Stimulated activated CD8-positive, alpha-beta memory T cell treated with anti-CD3 and anti-CD28 coated beads, Interleukin-4, amount 100 ng/mL, for 24 hours (primary cell): ENCODE measurements at places on chromosomes 3 and 15.

- DNase-seq: no peak
These were observed 66.9 kb downstream of the FNDC3B start for GRCh38 chr3:172106037-172106954.

DNA sequence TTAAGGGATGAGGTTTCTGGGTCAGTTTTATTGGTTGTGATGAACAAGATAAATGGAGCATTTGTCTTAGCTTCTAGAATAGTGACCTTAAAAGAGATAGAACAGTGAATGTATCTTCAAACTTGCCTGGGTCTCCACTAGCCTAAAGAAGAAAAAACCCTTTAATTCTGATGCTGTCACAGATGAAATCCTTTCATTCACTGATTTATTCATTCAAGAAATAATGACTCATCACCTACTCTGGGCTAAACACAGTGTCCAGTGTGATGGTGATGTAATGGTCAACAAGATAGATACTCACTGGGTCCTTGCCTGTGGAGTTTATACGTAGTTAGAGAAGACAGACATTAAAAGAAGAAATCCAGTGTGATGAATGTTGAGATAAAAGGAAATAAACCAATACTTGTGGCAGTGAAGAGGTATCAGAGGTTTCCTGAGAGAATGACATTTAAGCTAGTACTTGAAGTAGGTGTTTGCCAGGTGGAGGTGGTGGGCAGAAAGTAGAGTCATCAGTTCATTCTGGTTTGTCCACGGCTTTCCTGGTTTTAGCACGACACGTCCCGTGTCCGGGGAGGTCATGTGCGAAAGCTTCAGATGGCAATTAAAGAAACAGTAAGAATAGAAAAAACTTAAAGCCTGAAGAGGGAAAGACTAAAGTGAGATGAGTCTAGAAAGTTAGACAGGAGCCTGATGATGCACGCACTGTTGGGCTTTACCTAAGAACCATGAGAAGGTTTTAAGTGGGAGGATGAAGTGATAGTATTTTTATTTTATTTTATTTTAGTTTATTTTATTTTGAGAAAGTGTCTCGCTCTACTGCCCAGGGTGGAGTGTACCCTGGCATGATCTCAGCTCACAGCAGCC, 18.5 kb downstream of the PAK2 start:
- DNase-seq: no peak

- DNase-seq: no peak
These were observed 18.6 kb upstream of the FSTL1 start for GRCh38 chr3:120469440-120469839.

- DNase-seq: no peak
These were observed 825.3 kb upstream of the GRM7 start for GRCh38 chr3:6035626-6036025.

GRCh38 chr3:186784820-186785494, 1.6 kb downstream of the EIF4A2 start:
- no peak for DNase-seq

- DNase-seq: no peak
These were observed 243.4 kb upstream of the TBC1D5 start for GRCh38 chr3:17985658-17986347.

DNA sequence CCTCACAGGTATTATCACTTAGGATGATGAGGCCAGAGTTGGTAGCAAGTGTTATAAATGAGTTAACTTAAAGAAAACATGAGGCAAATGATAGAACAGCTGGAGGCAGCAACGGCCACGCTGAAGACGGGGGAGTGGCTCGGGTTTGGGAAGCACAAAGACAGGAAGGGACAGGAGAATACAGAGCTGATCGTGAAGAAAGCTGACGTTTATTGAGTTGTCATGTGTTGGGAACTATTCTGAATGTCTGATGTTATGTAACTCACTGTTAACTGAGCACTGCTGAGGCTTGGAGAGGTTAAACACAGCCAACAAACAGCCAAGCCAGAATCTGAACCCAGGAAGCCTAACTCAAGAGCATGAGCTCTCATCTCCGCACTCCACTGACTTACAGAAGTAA, 42.3 kb downstream of the FGD5 start:
- DNase-seq: no peak

DNA sequence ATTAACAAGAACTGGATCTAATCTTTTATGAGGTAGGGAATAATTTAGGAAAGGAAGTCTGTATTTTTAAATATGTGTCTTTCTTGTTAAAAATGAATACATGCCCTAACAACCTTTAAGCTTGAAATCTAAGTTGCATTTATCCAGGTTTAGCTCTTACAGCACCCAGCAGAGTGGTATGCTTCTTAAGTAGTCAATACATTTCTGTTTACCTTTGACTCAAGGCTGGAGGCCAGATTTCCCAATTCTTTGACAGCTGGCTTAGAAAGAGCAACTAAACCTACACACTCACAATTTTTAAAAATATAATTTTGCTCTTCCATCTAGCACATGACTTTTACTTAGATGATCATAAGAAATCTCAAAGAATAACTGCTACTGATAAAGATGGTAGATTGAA, 148.9 kb downstream of the DPH6 start:
- DNase-seq: no peak

DNA sequence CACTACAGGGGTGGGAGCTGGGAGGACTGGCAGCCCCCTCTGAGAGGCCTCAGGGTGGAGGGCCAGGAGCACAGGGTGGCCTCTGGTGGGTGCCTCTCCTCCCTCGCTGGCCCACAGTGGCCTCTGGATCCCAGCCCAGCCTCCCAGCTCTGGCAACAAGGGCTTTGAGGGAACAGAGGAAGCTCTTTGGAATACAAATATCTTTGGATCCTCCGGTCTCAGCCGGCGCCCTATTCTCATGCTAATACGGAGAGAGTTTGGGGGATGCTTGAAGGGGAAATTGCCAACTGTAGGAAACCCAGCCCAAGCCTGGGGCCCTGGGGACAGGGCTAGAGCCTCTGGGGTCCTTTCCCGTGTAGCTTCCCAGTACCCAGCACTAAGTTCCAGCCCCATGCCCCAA, 33.4 kb upstream of the INSYN1 start:
- DNase-seq: no peak

DNA sequence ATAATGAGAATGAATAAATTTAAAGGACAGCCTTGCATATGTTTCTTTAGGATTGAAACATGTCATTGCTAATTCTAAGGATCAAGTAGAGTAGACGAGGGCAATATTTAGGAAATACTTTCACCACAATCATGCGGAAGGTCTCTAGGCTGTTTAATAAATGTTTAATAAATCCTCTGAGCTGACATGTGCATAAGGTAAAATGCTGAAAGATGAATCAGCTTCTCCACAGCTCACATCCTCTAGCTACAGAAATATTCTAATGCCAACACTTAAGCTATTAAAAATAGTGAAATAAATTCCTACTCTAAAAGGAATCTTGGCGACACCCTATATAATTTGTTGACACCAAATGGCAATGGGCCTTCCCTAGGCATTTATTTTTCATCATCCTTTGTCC, 407.3 kb downstream of the TBL1XR1 start:
- DNase-seq: no peak

- DNase-seq: no peak
These were observed 3.2 kb downstream of the RTP3 start for GRCh38 chr3:46500656-46501635.

GRCh38 chr15:39300451-39301153, 280.3 kb upstream of the THBS1 start:
- no peak for DNase-seq

- DNase-seq: no peak
These were observed 399.6 kb downstream of the NAALADL2 start for GRCh38 chr3:175258763-175259162.

DNA sequence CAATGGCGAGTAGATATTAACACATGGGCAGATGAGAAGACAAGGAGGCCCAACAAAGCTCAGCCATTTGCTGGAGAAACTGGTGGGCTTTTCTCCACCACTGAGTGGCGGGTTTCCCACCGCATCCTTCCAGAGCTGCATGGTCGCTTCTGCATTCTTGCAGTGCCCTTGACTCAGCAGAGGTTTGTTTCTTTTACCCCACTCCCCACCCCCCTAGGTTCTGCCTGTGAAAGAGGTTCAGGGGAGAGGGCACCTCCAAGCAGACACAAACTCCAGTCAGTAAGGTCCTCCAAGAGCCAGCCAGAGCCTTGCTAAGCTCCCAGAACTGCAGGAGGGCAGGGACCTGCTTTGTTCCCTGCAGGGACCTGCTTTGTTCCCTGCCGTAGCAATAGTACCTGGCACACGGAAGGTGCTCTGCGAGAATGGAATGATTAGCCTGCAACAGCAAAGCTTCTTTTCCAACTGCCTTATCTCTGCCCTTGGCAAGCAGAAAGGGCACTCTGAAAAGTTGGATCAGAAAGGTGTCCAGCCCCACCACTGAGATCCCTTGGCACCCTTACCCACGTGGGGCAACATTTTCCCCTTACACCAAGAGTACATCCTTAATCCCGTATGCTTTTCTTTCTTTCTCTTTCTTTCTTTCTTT, 1.4 kb downstream of the PAQR5 start:
- DNase-seq: no peak

- no peak for DNase-seq
These were observed 4.6 kb downstream of the PARL start for GRCh38 chr3:183880121-183880520.

GRCh38 chr15:60420203-60420716, 22.5 kb upstream of the ANXA2 start:
- no peak for DNase-seq

GRCh38 chr3:15206662-15207576, 873 bp downstream of the CAPN7 start:
- DNase-seq: no peak

GRCh38 chr3:42164656-42165055, 73.5 kb downstream of the TRAK1 start:
- DNase-seq: no peak

- DNase-seq: no peak
These were observed 37.3 kb downstream of the ST3GAL6 start for GRCh38 chr3:98800401-98800800.

DNA sequence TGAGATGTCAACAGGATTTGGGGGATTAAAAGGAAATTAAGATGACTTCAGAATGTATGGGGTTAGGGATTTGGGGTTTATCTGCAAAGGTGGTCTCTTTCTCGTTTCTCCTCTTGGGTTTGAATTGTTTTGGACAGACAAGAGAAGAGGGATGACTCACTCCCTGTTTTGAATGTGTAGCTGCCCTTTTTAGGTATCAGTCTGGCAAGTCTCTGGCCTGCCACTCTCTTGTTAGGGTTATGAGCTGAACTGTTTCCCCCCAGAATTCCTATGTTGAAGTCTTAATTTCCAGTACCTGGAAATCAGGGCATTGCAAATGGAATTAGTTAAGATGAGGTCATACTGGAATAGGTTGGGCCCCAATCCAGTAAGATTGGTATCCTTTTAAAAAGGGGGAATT, 291.7 kb downstream of the MEX3B start:
- no peak for DNase-seq

DNA sequence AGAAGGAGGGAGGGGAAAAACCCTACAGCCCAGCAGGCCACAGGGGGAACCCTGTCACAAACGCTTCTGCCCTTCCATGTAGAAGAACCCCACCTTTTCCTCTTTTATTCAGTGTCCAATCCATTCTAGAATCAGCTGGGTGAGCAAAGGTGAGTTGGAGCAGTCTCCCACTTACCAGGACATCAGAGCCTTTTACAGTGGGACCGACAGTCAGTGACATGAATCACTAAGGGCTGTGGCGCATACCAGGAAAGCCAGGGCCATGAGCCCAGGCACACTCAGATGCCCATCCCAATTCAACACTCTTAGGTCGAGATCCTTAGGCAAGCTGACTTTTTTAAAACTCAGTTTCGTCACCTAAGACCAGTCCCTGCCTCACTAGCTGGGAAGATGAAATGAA, 146.1 kb downstream of the AQP9 start:
- no peak for DNase-seq

GRCh38 chr3:97872525-97873042, 50.8 kb downstream of the CRYBG3 start:
- DNase-seq: no peak

- DNase-seq: no peak
These were observed 28.2 kb upstream of the TRIM59 start for GRCh38 chr3:160477750-160478149.

GRCh38 chr3:15665510-15666150, 64.1 kb downstream of the BTD start:
- DNase-seq: no peak

- no peak for DNase-seq
These were observed 763.4 kb upstream of the GRM7 start for GRCh38 chr3:6097556-6097955.

DNA sequence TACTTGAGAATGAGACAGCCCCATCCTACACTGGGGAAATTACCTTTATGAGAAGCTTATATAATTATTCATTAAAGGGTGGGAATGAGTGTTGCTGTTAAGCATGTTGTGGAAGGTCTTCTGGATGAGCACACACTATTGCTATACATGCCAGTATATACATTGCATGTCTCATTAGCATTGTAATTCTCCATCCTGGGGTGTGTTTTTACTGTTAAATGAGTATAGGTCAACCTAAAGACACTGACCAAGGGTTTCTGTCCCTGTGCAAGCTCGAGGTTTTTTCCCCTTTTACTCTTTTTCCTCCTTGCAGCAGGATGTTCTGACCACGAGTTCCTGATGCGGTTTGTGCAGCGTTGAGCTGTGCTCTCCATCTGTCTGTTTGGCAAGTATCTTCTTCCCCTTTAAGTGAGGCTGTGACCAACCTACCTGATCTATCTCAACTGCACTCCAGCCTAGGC, 7.2 kb upstream of the IVD start:
- DNase-seq: no peak

- DNase-seq: no peak
These were observed 306.8 kb downstream of the TUSC7 start for GRCh38 chr3:117016378-117016777.

GRCh38 chr15:95016511-95017229, 785.3 kb downstream of the MCTP2 start:
- DNase-seq: no peak

GRCh38 chr3:139225548-139225947, 118.3 kb upstream of the MRPS22 start:
- no peak for DNase-seq

- DNase-seq: no peak
These were observed 37.1 kb upstream of the TSC22D2 start for GRCh38 chr3:150370999-150371398.

- no peak for DNase-seq
These were observed 198.1 kb downstream of the MBNL1 start for GRCh38 chr3:152466784-152467183.

DNA sequence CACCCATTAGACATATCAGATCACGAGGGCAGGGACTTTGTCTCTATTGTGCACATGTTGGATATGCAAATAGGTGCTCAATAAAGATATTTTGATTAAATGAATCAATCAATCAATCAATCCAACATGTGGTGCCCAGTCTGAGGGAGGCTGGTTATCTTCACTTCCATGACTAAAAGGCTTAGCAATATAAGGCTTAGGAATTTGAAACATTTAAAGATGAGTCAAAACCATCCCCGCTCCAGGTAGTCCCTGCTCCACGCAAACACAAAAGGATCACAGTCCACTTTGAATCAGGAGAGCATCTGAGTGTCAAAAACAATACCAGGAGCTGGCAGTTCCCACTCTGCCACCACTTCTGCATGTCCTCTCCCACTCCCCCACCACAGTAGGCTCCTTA, 25.8 kb upstream of the PRICKLE2 start:
- DNase-seq: no peak

DNA sequence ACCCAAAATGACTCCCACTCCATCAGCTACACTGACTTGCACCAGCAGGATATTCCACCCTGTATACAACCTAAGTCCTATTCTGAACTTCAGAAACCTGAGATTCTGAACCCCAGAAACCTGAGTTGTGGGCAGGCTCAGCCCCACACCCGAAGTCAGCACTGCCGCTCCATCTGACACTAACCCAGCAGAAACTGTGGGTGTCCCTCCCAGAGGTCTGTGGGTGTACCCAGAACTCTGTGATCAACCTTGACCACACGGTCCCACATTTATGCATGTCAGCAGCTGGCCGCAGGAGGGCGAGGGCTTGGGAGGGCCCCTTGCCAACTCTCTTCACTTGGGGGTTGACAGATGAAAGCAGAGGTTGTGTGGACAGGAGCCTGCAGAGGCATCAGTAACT, 9.3 kb downstream of the OXTR start:
- DNase-seq: no peak
